ENCODE measurements at places on chromosomes 11 and 22.

DNA sequence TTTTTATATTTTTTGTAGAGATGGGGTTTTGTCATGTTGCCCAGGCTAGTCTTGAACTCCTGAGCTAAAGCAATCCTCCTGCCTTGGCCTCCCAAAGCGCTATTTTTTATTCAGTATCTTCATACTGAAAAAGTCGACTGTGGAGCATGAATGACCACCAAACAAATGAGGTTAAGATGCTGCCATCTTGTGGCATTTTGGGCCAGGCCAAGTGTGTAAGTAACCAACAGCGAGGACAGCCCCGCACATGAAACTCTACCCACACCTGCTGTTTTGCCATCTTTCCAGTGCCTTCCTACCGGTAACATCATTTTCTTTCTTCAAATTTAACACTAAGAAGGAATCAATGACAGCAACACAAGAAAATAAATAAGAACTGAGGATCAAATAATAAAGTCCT lies 32.2 kb upstream of the AQP11 start:
- no peak for DNase-seq

DNA sequence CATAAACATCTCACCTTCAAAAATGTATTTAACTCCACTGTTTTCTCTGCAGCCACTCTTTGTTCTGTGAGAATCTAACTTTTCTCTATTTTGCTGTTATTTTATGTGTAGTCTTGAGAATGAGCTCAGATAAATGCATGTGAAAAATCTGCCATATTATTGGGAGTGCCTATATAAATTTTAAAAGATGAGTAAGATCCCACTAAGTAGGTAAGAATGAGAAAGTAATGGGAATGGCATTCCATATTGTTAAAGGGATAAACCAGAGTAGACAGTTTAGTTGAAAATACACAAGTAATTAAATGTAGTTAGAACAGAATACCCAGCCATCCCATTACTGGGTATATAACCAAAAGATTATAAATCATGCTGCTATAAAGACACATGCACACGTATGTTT lies 817.2 kb downstream of the FAM181B start:
- DNase-seq = no peak

DNA sequence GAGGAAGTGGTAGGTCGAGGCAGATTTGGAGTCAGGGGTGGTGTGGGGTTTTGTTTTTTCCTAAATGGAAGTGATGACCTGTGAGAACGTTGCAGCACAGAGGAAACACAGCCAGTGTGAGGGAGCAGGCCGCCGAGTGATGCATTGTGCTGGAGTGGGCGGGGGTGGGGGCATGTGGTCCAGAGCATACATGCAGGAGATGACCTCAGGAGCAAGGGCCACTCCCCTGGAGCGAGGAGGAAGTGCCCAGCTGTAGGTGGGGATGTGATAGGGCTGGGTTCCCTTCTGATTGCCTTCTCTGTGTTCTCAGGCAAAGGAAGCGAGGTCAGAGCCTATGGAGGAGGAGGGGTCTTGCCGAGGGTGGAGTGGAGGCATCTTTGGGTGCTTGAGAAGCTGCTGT lies 81.4 kb downstream of the PPP6R3 start:
- no peak for DNase-seq

DNA sequence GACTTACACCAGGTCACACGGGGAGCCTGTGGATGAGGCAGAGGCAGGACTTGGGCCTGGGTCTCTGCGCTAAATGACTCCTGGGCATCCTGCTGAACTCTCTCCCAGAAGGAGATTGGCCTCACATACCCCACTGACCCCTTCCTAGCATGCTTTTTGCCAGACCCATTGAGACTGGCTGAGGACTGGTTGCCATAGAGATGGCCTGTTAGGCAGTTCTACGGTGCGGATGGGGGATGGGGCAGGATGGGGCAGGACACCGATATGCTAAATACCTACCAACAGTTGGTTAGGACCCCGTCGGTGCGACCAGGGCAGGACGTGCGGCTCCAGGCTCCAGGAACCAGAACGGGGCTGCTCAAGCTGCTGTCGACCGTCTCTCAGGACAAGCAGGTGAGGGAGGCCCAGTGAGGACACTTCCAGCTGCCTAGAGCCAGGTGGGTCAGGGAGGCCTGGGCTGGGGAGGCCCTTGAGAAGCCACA lies at the start of gene TSGA10IP:
TSGA10IP (plus strand) TSS at position 51 of the 482 bp plus-strand sequence; CDS start at position 247, 196 bp downstream.
- no peak for DNase-seq

DNA sequence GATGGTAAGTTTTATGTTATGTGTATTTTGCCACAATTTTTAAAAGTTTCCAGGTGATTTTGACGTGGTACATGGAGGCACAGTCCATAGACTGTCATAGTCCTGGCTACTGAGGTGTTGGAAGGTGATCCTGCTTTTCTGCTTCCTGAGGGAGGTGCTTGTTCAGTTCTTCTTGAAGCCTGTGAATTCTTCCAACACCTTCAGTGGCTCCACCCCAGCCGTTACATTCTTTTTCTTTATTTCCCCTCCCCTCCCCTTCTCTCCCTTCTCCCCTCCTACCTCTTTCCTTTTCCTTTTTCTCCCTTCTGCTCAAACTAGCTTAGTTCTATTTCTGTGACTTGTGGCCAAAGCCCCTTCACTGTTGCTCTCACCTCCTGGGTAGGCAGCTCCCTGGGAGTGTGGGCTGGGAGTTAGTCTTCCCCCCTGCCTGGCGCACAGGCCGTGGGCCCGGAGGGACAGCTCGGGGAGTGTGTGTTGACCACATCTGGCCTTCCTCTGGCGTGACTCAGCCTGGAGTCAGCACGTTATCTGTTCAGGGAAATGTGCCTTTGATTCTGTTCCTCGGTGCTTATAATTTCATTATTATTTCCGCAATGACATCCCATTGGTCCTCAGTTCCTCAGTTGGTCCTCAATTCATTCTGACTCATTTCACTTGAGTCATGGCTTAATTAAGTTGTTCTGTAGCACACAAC lies 566.2 kb downstream of the TBC1D22A start:
- peak; percentile 92 for DNase-seq

DNA sequence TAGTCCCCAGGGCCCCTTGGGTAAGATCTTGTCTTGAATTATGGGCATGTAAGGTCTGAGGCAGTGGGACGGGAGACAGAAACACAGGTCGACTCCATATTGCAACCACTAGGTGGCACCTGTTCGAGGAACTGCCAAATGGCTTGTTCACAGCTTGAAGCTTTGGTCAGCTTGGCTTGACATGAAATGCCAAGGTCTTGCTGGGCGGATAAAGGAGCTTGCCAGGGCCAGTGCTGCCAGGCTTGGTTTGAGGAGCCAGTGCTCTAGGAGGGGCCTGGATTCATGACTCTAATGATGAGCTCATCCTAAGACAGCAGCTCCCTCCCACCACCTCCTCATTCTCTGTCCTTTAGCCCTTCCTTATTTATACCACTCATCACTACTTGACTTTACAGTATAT lies 11.9 kb upstream of the NRIP3 start:
- no peak for DNase-seq

GRCh38 chr11:60950933-60951605 lies 907 bp downstream of the SLC15A3 start:
- no peak for DNase-seq

DNA sequence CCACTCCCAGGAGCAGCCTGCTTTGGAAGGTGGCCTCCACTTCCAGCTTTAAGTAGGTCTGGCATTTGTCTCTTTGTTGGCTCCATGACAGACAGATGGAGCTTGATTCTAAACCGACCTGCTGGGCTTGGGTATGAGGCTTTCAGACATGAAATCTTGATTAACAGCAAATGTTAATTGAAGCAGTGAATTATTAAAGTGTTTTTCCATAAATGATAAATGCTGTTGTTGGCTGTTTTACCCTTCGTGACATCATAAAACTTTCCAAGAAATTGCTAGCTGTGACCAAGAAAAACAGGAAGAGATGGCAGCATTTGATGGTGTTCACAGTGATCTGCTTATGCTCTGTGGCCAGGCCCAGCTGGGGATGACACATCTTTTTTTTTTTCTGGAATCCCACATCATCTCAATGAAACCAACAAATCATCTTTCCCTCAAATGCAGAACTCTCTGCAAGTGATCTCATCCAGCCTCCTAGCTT lies 66.1 kb downstream of the RBMXL2 start:
- no peak for DNase-seq

- no peak for DNase-seq
Observed at GRCh38 chr11:2137202-2138067, 1.8 kb downstream of the IGF2 start.
